CMK (cell line): ENCODE measurements at places on chromosomes 7 and 10.

DNA sequence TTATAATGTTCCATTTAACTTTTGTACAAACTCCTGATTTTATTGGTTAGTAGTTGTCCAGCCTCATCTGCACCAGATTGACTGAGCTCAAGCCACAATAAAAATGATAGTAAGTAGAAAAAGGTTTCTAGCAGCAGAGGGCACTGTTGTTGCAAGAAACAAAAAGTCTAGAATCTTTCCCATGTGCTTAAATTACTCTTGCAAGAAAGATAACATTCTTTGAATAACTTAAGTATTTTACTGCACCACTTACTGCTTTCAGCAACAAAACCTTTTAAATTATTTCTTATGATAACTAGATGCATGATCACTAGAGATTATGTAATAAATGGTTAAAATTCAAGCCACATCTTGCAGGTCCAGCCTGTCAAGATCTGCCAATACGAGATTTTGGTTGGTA, 27.0 kb downstream of the LMOD2 start:
- DNase-seq: no peak

GRCh38 chr10:116787893-116788665, 45.7 kb upstream of the HSPA12A start:
- DNase-seq: peak; percentile 31

DNA sequence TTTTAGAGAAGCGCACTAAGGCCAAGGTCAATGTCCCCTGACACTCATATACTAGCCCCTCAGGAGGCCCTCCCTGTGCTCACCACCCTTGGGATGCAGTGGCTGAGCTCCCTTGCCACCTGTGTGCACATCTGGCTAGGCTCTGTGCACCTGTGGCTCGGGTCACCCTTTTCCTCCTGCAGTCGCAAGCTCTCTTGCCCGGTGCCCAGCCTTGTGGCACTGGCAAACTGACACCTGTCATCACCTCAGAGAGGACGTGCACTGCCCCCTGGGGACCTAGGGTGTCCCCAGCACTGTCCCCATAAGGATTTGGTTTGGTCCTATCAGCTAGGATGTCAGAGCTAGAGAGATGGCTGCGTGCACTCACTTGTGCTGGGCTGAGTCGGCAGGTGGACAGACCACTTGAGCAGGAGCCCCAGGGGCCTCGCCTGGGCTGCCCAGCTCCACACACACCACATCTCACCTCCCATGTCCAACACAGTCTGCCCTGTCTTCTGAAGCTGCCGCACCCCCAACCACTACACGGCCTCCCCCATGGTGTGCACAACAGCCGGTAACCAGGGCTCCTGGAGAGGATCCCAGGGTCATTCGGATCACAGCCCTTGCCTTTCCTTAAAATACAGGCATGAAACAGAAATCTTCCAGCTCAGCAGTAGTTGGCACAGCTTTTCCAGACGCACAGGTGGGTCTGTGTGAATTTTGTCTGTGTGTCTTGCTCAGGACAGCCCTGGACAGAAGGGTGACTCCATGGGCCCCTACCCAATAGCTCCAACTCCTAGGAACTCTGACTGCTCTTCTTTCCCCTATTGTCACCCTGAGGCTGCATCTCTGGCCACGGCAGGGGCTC, 111.0 kb downstream of the GRID1 start:
- DNase-seq: no peak

- no peak for DNase-seq
Observed at GRCh38 chr7:106278695-106279094, 6.1 kb downstream of the NAMPT start.

DNA sequence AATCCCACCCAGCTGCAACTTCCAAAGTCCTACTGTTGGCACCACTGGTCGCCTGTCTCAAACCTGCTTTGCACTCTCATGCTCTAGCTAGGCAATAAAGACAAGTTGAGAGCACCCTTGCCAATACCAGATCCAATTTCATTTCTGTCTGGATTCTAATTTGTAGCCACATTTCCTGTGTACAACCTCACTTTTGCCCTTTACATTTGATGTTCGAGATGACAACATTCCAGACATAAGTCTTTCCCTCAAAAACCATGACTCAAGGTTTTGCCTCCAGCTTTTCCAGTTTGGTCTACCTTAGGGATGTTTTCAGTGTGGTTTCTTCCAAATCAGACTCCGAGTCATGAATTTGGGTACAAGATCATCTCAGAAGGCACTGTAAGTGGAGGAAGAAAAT, 309.0 kb downstream of the GPAM start:
- no peak for DNase-seq

DNA sequence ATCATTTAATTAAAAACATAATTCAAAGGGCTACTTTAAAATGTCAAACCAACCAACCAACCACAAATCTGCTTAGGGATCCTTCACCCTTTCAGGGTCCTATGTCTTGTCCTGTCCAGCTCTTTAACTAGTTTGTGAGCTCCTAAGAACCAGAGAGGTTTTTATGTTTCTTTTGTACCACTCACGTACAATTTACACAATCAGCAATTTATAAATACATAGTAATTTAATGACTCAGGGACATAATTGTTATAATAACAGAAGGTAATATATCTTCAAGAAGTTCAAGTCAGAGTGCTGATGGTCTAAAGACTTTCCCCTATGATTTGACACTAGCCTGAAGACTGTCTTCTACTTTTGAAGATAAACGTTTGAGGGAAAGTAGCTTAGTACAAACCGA, 16.0 kb downstream of the DHX32 start:
- DNase-seq: no peak

DNA sequence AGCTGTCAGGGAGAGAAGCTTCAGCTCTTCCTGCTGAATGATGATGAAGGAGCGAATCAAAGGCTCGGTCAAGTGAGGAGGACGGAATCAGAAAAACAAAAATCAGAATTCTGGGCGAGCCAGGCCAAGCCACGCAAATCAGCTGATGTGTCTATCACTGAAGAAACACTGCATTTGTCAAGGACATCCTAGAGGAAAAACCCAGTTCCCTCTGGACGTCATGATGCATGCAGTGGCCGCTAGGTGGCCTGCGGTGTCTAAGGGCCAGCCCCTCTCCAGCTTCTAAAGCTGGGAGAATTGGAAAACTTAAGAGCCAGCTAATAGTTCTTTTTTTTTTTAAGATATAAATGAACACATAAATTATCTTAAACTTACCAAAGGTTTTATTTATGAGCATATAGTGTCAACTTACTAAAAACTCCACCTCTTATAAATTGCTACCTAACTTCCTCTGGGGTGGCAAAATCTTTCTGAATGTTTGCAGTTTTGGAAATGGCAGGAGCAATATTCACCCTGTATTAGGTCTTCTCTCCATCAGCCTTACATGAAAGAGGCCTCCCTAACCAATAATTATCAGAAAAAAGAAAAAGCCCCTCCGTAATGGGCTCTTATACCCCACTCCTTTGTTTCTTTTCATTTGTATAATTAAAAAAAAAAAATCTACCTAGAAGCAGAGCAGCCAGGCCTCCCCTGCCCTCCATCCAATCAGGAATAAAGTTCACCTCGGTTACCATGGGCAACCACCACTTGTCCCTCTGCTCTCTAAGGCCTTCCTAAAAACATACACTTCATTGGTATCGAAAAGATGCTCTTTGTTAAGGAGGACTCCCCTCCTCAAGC, 186.8 kb downstream of the USP6NL start:
- no peak for DNase-seq

DNA sequence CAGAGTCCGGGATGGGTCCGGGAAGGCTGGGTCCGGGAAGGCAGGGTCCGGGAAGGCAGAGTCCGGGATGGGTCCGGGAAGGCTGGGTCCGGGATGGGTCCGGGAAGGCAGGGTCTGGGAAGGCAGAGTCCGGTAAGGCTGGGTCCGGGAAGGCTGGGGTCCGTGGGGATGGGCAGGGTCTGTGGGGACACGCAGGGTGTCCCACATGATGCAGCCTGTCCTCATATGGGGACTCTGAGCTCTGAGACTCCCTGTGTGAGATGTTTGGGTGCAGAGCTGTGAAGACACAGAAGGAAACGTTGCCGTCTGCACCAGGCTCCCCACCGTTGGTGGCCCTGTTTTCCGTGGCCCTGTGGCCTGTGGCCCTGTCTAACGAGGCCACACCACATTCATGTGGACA, 45.7 kb upstream of the ADGRA1 start:
- no peak for DNase-seq

- no peak for DNase-seq
Observed at GRCh38 chr10:71842422-71842821, 8.6 kb downstream of the PSAP start.

DNA sequence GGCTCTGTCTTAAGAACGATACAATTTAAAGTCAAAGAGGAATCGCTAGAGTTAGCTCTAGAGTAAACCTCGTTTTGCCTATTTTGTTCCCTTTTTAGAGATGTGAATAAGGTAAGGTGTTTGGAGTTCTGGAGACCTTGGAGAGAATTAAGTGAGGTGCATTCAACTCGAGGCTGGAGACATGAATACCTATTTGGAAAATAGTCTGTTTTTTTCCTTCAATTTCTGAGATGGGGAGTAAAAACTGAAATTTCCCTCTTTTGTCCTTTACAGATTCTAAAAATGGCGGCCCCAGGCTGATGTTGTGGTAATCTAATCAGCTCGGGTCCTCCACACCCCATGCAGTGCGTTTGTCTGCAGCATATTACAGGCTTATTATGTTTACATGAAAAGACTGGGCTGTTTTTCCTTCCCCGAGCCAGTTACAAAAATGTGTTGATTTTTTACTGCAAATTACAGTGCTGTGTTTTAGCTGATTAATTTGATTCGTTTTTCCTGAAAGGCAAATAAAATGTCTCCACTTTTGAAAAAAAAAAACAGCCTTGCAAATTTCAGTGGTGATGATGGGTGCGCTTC, 1.5 kb downstream of the KMT2E start:
- no peak for DNase-seq

GRCh38 chr7:30971440-30971839, 7.7 kb downstream of the GHRHR start:
- no peak for DNase-seq

- DNase-seq: no peak
Observed at GRCh38 chr7:155482511-155483183, 24.7 kb downstream of the EN2 start.

DNA sequence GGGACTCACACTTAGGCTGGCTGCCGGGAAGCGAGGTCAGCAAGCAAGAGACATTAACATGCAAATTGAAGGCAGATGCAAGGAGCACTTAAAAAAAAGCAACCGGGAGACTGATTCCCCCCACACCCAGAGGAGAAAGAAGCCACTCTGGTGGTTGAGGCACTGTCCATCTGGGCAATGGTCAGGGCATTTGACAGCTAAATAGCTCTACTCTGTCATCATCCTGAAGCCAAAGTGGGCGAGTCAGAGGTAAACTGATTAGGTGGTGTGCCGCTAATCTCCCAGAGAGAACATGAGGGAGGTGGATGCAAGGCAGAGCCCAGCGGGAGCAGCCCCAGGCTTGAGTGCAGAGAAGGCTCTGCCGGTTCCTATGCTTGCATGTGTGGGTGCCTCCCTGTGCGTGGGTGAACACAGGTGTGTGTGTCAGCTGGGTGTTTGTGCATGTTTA, 100.6 kb downstream of the PLXNA4 start:
- DNase-seq: no peak

DNA sequence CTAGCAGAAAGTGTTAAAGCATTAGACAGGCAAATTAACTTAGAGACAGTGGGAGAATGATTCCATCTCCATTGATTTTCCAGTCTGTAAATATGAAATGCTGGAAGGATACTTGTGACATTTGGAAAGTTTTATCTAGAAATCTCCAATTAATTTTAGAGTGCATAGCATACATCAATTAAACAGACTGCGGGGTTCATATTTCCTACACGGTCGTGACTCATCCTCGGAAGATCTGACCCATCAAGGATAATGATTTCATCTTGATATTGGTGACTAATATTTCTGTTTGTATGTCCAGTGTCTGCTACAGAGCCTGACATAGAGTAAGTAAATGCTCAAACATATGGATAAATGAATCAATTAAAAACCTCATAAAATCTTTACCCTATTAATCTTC, 474.9 kb downstream of the KCNMA1 start:
- DNase-seq: no peak
